ENCODE measurements at places on chromosomes 11 and 22. TPM values are rescaled to one million over a fixed set of nuclear protein-coding genes. Genes with fewer than 3 reads are reported as not detected.

The RNH1 gene
- total RNA-seq: 98.4 TPM

The GLYAT gene
- not detected for total RNA-seq

The MEI1 gene
- 45.9 TPM for total RNA-seq

The OR51E2 gene
- total RNA-seq: not detected

The TECTA gene
- 0.18 TPM for total RNA-seq

The BACE1 gene
- total RNA-seq: 0.79 TPM

The BRSK2 gene
- total RNA-seq: 0.40 TPM

The RIC3 gene
- total RNA-seq: 7.4 TPM

The DEFB131B gene
- total RNA-seq: not detected

DNA sequence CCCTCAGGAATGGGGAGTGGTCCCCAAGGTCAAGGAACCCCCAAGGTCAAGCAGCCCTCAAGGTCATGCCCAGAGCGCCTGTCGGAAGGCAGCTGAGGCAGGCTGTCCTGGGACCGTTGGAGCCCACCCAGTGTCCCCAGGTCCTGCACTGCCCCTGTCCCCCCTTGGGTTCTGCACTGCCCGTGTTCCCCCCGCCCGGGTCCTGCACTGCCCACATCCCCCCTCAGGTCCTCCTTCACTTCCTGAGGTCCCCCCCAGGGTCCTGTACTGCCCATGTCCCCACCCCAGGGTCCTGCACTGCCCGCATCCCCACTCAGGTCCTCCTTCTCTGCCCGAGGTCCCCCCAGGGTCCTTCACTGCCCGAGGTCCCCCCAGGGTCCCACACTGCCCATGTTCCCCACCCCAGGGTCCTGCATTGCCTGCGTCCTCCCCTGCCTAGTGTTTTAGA is 1073.0 kb downstream of the BRD1 start:
- DNase-seq: peak; percentile 21

GRCh38 chr11:101113540-101113939 is 16.1 kb downstream of the PGR start:
- no peak for DNase-seq

- DNase-seq: no peak
These were observed 24.3 kb upstream of the MOB2 start for GRCh38 chr11:1510928-1511327.

GRCh38 chr11:95924414-95924760 is 480 bp upstream of the MTMR2 start:
- DNase-seq: no peak

GRCh38 chr11:104098132-104098531 is 61.7 kb downstream of the DDI1 start:
- no peak for DNase-seq

- DNase-seq: no peak
These were observed 309.5 kb downstream of the C11orf87 start for GRCh38 chr11:109731451-109731850.

DNA sequence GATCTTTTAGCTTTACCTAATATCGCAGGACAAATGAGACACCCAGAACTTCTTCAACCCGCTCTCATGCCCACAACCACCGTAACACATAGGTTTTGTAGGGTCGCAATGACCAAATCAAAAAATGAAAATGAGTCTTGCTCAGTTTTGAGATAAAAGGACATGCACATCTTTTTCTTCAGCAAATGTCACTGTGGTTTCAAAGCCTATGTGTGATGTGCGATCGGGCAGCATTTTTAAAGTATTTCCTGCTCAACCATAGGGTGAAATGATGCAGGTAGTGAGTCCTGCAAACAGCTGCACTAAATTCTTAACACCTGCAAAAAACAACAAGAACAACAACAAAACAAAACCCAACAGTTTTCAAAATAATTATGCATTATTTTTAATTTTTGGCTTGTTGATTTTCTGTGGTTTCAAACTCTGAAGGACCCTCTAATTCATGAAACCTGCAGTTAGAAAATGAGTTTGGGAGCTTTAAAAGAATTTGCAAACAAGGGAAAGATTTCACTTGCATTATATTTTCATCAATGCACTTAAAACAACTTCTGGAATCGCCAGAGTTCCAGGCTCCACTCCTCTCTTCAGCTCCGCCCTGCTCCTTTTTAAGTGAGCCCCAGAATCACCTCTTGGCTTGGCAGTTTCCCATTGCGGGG is 79.4 kb downstream of the PRR5L start:
- DNase-seq: no peak

- no peak for DNase-seq
These were observed 38.8 kb downstream of the SLC1A2 start for GRCh38 chr11:35380603-35381002.

GRCh38 chr11:32039149-32039548 is 51.7 kb upstream of the RCN1 start:
- DNase-seq: no peak

DNA sequence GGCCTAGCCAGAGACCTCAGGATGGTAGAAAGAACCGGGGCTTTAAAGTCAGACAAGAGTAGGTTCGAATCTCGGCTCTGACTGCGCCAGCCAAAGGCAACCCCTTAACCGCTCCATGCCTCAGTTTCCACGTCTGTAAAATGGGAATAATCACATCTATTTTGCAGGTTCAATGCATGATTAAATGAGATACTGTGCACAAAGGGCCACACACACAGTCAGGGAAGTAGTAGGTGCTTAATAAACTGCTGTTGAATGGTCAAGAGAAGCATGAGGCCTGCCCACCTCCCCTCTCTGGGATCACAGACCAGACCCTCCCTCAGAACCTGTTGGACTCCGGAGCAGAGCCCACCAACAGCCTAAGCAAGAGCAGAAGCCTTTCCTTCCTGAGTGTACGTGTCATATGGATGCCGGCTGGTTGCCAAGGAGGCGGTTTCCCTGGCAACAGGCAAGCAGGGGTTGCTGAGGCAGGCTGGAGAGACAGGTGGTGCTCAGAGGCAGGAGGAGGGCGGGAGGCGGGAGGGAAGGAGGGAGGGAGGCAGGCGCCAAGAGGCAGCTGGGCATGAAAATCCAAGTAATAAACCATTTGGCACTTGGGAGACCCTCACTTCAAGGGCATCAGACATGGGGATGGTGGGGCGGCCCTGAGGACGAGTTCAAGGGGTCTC is 43.9 kb downstream of the NFAM1 start:
- DNase-seq: no peak

- no peak for DNase-seq
These were observed 1.2 kb downstream of the MICALL1 start for GRCh38 chr22:37907036-37907954.

GRCh38 chr22:25876871-25877270 is 134.9 kb downstream of the MYO18B start:
- DNase-seq: no peak

GRCh38 chr22:25566898-25567235 is 2.4 kb downstream of the GRK3 start:
- DNase-seq: no peak

GRCh38 chr11:115065830-115066664 is 387.7 kb downstream of the NXPE2 start:
- no peak for DNase-seq

GRCh38 chr11:70124321-70125000 is 46.3 kb downstream of the ANO1 start:
- DNase-seq: no peak

DNA sequence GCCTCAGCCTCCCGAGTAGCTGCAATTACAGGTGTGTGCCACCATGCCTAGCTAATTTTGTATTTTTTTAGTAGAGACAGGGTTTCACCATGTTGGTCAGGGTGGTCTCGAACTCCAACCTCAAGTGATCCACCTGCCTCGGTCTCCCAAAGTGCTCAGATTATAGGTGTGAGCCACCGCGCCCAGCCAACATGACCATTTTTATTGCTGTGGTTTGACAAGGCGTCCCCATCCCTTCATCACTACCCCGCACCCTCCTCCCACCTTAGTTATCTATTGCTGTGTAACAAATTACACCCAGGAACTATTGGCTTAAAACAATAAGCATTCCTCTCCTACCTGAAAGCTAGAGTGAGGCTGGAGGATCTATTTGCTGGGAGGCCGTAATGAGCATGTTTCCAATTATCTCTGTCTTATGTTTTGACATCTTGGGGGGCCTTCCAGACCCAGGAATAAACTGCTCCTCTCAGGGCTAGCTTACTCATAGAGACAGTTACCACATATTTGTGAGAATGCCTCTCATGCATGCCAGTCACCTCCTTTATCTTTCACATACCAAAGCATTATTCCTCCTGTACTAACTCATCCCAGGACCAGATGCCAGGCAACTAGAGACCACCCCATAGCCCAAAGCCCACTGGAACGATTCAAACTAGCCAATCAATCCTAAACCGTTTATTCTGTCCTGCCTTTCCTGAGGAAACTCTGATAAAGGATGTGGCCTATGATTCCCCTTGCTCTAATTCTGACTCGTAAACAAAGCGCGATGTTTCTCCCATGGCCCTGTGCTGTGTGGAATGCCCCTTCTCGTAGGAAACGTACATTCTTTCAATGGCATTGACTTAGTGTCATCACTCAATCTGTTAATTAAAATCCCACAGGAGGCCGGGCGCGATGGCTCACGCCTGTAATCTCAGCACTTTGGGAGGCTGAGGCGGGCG is 19.4 kb downstream of the SNU13 start:
- no peak for DNase-seq

GRCh38 chr11:70741085-70741484 is 342.8 kb downstream of the CTTN start:
- no peak for DNase-seq

- DNase-seq: peak; percentile 85
These were observed 16.3 kb downstream of the CRYBB2 start for GRCh38 chr22:25235547-25236290.

DNA sequence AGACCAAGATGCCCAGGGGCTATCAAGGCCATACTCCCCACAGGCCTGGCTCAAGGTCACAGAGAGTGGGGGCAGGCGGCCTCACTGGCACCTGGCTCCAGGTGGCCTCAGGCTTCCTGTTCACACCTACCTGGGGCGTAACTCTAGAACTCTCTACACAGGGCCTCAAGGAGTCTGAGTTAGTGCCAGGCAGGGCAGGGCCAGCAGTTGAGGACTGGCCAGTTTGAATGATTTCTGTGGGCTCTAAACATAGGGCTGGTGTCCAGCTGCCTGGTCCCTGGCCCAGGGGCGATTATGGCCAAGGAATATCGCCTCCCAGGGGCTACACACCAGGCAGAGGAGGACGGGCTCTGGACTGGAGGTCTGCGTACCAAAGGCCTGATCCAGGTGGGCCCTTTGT is 79.2 kb downstream of the WNT7B start:
- no peak for DNase-seq

DNA sequence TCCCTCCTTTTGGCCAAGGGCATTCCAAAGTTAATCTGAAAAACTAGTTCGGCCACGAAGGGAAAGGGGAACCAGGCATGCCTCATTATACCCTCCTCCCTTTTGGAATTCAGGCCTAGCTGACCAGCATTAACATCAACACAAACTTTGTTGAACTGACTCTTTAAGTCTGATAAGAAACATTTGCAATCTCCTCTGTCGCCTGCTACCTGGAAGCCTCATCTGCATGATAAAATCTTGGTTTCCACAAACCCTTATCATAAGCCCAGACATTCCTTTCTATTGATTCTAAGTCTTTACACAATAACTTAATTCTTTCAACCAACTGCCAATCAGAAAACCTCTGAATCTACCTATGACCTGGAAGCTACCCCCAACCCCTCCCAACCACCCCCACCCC is 11.4 kb downstream of the POGLUT3 start:
- no peak for DNase-seq

GRCh38 chr11:69480547-69481392 is 693 bp upstream of the LINC01488 start:
- no peak for DNase-seq

GRCh38 chr22:17827466-17827865 is 53.2 kb upstream of the BID start:
- DNase-seq: no peak
